ENCODE measurements at places on chromosomes 12 and 14.

DNA sequence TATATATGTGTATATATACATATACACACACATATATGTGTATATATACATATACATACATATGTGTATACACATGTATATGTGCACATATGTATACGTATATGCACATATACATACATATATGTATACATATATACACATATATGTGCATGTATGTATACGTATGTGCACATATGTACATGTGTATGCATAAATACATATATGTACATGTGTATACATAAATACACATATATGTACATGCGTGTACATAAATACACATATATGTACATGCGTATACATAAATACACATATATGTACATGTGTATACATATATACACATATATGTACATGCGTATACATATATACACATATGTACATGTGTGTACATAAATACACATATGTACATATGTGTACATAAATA is 33.3 kb upstream of the ZNF740 start:
- DNase-seq: no peak

GRCh38 chr14:63296060-63296563 is 22.6 kb downstream of the GPHB5 start:
- no peak for DNase-seq

DNA sequence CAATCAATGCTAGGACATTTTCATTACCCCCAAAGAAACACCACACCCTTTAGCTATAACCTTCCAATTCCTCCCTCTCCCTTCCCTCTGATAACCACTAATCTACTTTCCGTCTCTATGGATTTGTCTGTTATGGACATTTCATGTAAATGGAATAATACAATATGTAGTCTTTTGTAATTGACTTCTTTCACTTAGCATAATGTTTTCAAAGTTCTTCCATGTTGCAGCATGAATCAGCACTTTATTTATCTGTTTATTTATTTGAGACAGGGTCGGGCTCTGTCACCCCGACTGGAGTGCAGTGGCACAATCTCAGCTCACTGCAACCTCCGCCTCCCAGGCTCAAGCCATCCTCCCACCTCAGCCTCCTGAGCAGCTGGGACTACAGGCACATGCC is 1.2 kb upstream of the RBM19 start:
- DNase-seq: no peak

GRCh38 chr14:20499108-20499507 is 6.2 kb upstream of the RNASE10 start:
- DNase-seq: no peak

DNA sequence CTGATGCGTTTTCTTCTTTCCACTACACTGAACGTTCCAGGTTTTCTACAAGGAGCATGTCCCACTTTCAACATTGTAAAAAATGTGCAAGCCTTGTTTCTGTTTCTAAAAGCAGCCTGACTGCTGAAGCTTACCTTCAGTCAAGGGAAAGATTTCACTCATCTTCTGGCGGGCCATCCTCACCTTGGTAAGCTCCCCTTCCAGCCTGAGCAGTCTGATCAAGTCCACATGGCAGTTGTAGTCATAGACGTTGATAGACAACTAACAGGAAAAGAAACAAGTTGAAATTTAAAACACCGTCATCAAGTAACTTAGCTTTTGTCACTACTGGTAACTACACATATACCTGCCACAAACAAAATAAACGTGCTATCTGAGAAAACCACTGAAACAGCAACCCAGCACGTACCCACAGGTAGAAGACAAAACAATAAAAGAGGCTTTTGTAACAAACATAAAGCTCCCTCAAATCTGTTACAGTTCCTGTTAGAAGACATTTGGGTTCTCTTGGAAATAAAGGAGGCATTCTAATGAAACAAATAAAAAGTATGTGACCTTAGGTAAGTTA is 11.9 kb downstream of the SART3 start:
- no peak for DNase-seq
